Activated T-helper 2 cell treated with anti-CD3 and anti-CD28 coated beads, Interferon-gamma antibody, Interleukin-2, Interleukin-4, amounts not matched to agents 10 μg/mL and 5 μg/mL and 100 μg/mL, durations not matched to agents 14 hours and 24 hours and 36 hours (primary cell): ENCODE measurements at places on chromosomes 4 and X. TPM values are rescaled to one million over a fixed set of nuclear protein-coding genes. Genes with fewer than 3 reads are reported as not detected.

Gene ADGRL3
- not detected in 2 replicates for total RNA-seq

Gene LRP2BP
- 0.55 and 0.67 TPM in 2 replicates for total RNA-seq

Gene EGF
- not detected in 2 replicates for total RNA-seq

Gene TSPAN6
- not detected in 2 replicates for total RNA-seq

Gene UGT2A3
- total RNA-seq: not detected in 2 replicates

Gene GASK1B
- total RNA-seq: not detected in 2 replicates

Gene MAGEB3
- total RNA-seq: not detected in 2 replicates

- H3K27me3 ChIP-seq: no peaks in the 10 kb centered on the region
- no peak overlapping the region for H3K27ac ChIP-seq
- peaks cover 27% of the 10 kb centered on the region for H3K4me1 ChIP-seq
- no peak overlapping the region for H3K4me3 ChIP-seq
Observed at GRCh38 chrX:147739196-147739595, 172.5 kb upstream of the FMR1 start.

DNA sequence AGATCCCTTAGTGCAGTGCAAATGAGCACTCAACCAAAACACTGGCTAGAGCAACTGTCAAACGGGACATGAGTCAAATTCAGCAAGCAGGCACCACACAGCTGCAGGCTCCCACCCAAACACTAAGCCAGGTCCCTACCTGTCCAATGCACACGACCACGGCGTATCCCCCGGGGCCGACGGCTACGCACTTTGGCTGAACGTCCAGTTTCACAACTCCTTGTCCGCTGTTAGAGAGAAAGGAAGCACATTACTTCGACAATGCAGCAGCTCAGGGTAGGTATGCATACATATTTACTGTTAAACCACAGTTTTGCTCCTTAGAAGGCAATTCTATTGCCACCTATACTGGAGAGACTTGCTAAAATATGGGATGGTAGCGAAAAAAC lies 35.4 kb downstream of the WDR1 start:
- peaks cover 79% of the 10 kb centered on the region for H3K36me3 ChIP-seq
- no peaks in the 10 kb centered on the region for H3K4me1 ChIP-seq
- no peaks in the 10 kb centered on the region for H3K27me3 ChIP-seq
- H3K27ac ChIP-seq: no peak overlapping the region

GRCh38 chrX:9657590-9658256 lies 107.9 kb downstream of the GPR143 start:
- H3K27me3 ChIP-seq: no peaks in the 10 kb centered on the region
- DNase-seq: no peak
- no peaks in the 10 kb centered on the region for H3K4me1 ChIP-seq
- H3K27ac ChIP-seq: no peak overlapping the region
- peaks cover 35% of the 10 kb centered on the region for H3K36me3 ChIP-seq

DNA sequence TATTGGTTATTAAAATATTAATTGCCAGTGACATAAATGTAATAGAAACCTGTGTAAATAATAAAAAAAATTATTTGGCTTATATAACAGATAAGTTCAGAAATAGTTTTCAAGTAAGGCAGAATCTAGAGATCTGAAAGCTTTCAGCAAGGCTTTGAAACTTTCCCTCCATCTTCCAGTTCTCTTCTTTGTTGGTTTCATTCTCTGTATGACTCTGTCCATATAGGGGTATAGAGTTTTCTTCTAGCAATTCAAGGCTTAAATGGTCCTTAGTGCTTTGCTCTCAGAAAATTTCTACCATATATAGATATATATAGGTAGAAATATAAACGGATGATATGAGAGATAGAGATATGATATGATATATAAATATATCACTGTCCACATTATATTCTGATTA lies 160.5 kb upstream of the GABRA2 start:
- H3K27ac ChIP-seq: no peak overlapping the region
- H3K36me3 ChIP-seq: no peaks in the 10 kb centered on the region
- H3K27me3 ChIP-seq: no peaks in the 10 kb centered on the region
- DNase-seq: no peak

- no peak overlapping the region for H3K27ac ChIP-seq
- H3K4me3 ChIP-seq: no peak overlapping the region
- peaks cover 21% of the 10 kb centered on the region for H3K4me1 ChIP-seq
- H3K27me3 ChIP-seq: peaks cover 16% of the 10 kb centered on the region
Observed at GRCh38 chr4:78645853-78646757, 94.5 kb downstream of the ANXA3 start.

DNA sequence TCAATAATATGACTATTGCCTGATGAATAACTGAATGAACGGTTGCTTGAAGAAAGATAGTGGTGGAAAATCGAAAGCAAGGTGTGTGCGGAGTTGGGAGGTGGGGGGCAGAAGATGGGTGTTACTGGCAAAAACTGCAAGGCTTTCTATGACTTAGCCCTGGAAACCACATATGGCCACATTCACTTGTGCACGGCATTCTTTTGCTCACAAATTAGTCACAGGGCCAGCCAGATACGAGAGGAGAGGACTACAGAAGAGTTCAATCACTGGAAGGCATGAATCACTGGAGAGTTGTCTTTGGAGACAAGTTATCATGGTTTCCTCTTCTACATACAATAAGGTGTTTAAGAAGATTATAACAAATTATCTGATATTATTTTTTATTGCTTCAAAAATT lies 626.5 kb upstream of the CPEB2 start:
- DNase-seq: no peak
- H3K27me3 ChIP-seq: no peaks in the 10 kb centered on the region
- no peak overlapping the region for H3K4me3 ChIP-seq
- no peaks in the 10 kb centered on the region for H3K36me3 ChIP-seq

DNA sequence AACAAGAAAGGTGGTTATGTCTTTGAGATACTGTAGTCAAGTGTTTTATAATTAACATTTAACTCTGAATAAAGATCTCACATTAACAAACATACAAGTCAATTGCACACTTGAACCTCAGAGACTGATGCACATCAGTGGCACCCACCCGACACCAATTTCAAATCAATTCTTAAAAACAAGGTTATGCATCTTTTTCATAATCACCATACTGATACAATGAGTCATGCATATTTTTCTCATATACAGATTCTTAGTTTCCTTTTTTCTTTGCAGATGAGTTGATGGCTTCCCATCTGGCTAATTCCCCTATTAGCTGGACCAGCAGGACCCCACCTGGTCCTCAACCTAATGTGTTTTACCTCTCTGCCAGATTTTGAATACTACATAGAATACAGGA lies 136.2 kb upstream of the RPL34 start:
- no peak overlapping the region for H3K27ac ChIP-seq
- H3K27me3 ChIP-seq: peaks cover 6% of the 10 kb centered on the region
- peaks cover 34% of the 10 kb centered on the region for H3K4me1 ChIP-seq
- DNase-seq: no peak

DNA sequence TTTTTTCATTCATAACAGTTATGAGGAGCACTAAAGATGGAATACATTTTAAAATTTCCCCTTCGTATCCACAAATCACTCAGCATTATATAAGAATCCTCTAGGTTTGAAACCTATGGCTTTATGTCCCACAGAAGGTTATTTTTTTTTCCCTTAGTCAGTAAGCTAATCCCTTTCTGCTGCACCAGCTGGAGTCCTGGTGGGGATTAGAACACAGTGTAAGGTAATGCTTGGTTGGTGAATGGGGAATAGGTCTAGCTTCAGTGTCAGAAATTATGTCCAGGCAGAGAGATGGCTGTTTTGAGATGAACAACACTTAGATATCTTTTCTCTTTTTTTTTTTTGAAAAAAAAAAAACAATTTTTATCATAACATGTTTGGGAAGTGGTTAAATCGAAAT lies 116.6 kb downstream of the RASGEF1B start:
- no peak overlapping the region for H3K27ac ChIP-seq
- DNase-seq: no peak
- no peak overlapping the region for H3K4me3 ChIP-seq

- no peaks in the 10 kb centered on the region for H3K4me1 ChIP-seq
- no peak overlapping the region for H3K4me3 ChIP-seq
- no peaks in the 10 kb centered on the region for H3K27me3 ChIP-seq
- no peaks in the 10 kb centered on the region for H3K36me3 ChIP-seq
Observed at GRCh38 chr4:66855956-66856355, 689.3 kb downstream of the CENPC start.

GRCh38 chr4:73822812-73823504 lies 13.5 kb upstream of the CXCL6 start:
- no peak overlapping the region for H3K4me3 ChIP-seq
- H3K27me3 ChIP-seq: peaks cover 2% of the 10 kb centered on the region
- DNase-seq: no peak
- no peaks in the 10 kb centered on the region for H3K36me3 ChIP-seq

- peak overlapping the region; percentile 72 for H3K4me3 ChIP-seq
- H3K27me3 ChIP-seq: no peaks in the 10 kb centered on the region
- H3K36me3 ChIP-seq: peaks cover 40% of the 10 kb centered on the region
- peak overlapping the region; percentile 97 for H3K27ac ChIP-seq
- DNase-seq: peak; percentile 19
- peaks cover 42% of the 10 kb centered on the region for H3K4me1 ChIP-seq
Observed at GRCh38 chrX:10111364-10112148, 45.2 kb upstream of the CLCN4 start.

- no peak for DNase-seq
- H3K4me3 ChIP-seq: no peak overlapping the region
- H3K27me3 ChIP-seq: no peaks in the 10 kb centered on the region
- no peaks in the 10 kb centered on the region for H3K4me1 ChIP-seq
Observed at GRCh38 chrX:3280706-3281105, 65.7 kb downstream of the MXRA5 start.

DNA sequence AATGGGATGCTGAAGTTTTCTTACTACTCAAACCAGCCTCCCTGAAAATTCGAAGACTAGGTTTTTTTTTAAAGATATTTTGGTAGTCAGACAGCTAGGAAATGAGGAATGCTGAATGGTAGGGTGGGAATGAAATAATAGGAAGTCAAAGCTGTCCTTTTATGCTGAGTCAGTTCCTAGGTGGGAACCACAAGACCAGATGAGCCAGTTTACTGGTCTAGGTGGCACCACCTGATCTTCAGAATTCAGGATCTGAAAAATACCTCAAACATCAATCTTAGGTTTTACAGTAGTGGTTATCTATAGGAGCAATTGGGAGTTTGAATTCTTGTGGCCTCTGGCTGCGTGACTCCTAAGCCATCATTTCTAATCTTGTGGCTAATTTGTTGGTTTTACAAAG lies 183.1 kb upstream of the GALNT7 start:
- no peaks in the 10 kb centered on the region for H3K27me3 ChIP-seq
- no peak for DNase-seq
- no peaks in the 10 kb centered on the region for H3K36me3 ChIP-seq
- H3K4me1 ChIP-seq: no peaks in the 10 kb centered on the region

- no peaks in the 10 kb centered on the region for H3K27me3 ChIP-seq
- H3K4me3 ChIP-seq: no peak overlapping the region
- H3K36me3 ChIP-seq: peaks cover 59% of the 10 kb centered on the region
- H3K4me1 ChIP-seq: peaks cover 23% of the 10 kb centered on the region
- no peak for DNase-seq
Observed at GRCh38 chrX:2635342-2635741, 55.8 kb upstream of the CD99 start.

GRCh38 chr4:11954093-11954492 lies 525.4 kb upstream of the HS3ST1 start:
- no peak overlapping the region for H3K4me3 ChIP-seq
- H3K4me1 ChIP-seq: no peaks in the 10 kb centered on the region
- H3K27ac ChIP-seq: no peak overlapping the region
- H3K36me3 ChIP-seq: no peaks in the 10 kb centered on the region
- no peak for DNase-seq

DNA sequence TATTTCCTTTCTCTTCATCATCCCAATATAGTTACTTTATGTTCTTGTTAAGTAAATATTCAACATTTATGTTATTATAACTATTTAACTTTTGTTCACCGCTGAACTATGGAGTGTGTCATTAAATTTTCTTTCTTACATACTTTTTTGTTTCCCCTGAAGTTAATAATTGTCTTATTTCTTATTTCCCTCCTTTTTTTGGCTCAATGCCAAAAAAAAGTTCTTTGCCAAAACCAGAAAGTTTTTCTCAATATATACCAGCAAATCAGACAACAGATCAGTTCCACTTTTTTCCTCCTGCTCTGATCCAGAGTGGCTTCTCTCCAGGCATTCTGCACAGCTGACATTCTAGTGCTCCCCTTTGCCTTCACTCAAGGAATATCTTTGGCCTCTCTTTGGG lies 187.0 kb upstream of the PPARGC1A start:
- H3K27me3 ChIP-seq: no peaks in the 10 kb centered on the region
- H3K4me1 ChIP-seq: no peaks in the 10 kb centered on the region
- no peak overlapping the region for H3K27ac ChIP-seq
- DNase-seq: no peak
- H3K36me3 ChIP-seq: no peaks in the 10 kb centered on the region

DNA sequence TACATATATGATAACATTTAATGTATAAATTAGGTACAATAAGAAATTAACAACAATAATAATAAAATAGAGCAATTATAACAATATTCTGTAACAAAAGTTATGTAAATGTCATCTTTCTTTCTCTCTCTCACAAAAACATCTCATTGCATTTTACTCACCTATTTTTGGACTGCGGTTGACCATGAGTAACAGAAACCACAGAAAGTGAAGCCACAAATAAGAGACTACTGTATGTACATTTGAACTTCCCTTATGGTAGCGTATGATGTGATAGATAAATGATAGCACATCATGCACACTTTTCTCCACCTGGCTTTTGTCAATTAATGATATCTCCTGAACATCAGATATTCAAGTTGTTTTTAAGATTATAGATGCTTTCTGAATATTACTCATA lies 80.5 kb downstream of the HNRNPD start:
- no peak for DNase-seq
- H3K27me3 ChIP-seq: peaks cover 27% of the 10 kb centered on the region
- H3K4me3 ChIP-seq: no peak overlapping the region
- H3K27ac ChIP-seq: no peak overlapping the region
- H3K4me1 ChIP-seq: peaks cover 7% of the 10 kb centered on the region
